ENCODE measurements at places on chromosomes 2 and 18.
A peak's percentile ranks its signal among the peaks of the same experiment; 100 is the strongest.

DNA sequence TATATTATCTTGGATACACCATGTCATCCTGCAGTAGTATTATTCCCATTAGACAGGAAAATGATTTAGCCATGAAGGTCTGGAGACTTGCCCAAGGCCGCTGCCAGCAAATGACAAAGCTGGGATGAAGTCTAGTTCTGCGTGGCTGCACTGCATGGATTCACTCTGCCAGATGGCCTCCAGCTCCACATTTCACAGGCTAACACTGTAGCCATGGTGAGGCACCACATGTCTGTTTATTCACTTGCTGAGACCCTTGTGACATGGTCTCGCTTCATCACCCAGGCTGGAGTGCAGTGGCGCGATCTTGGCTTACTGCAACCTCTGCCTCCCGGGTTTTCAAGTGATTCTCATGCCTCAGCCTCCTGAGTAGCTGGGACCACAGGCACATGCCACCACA, 31.5 kb upstream of the SCG2 start:
- DNase-seq = peak; percentile 35

DNA sequence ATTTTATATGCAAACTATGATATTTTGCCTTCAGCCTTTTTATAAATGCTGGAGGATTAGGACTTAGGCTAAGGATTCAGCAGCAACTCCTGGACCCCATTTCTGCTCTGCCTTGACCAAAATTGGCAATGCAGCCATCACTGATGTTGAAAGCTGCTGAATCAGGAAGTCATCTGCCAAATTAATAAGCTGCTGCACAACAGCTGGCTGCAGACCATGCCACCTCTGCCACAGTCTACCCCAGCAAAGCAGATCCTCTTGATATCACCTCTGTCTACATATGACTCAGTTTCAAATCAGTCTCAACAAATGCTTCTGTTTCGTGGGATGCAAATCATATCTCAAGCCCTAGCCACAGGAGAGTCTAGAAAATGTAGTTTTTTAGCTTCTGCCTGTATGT, 7.1 kb upstream of the SOS1 start:
- no peak for DNase-seq

- DNase-seq = no peak
These were observed 555.6 kb downstream of the CCDC85A start for GRCh38 chr2:56739413-56739812.

DNA sequence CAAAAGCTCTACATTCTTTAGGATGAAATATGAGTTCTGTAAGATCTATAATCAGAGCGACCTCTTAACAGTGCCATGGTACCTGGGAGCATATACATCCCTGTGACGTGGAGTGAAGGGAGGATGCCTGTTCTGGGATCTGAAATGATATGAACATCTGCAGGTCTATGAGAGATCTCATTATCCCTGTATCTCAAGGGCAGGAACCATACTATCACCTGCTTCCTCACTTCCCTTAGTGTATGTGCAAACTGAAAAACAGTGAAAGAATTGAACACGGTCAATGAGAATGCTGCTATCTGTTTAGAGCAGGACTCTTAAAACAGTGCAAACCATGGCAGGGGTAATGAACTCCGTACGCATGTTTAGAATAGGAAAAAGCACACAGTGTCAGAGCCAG, 364.0 kb downstream of the LPIN1 start:
- no peak for DNase-seq

DNA sequence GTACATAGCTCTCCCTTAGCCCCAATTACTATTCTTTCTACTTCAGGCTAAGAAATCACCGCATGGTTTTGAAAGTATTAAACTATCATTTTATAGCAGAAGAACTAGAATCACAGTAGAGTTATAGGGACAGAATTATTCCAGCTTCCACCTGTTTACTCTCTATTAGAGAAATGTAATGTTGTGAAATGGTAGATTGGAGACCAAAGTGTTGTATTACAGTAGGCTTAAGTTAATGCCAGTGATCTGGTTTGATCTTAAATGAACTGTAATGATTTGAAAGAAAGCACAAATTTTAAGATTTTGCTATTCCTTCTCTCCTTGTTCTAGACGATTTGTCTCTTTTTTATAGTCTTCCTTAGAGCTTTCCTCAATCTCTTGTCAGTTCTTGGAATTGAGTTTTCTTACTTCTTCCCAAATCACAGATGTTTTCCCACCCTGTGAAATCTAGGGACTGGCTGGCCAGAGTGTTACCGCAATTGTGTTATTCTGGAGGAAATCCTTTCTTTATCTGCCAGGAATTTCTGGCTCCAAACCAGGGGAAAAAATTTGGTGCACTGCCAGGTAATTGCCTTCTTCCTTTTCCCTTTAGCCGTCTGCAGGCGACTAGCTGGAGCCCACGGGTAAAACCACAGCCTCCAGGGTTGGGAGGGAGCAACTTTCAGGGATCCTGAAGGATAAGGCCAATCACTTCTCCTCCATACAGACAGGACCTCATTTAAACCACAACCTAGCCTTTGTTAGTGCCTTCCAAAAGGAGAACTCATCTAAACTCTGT, 51.7 kb downstream of the NOP58 start:
- DNase-seq = no peak
